ENCODE measurements at places on chromosomes 7 and 10.

GRCh38 chr10:5873515-5873995 lies 16.1 kb downstream of the ANKRD16 start:
- DNase-seq = peak; percentile 42

DNA sequence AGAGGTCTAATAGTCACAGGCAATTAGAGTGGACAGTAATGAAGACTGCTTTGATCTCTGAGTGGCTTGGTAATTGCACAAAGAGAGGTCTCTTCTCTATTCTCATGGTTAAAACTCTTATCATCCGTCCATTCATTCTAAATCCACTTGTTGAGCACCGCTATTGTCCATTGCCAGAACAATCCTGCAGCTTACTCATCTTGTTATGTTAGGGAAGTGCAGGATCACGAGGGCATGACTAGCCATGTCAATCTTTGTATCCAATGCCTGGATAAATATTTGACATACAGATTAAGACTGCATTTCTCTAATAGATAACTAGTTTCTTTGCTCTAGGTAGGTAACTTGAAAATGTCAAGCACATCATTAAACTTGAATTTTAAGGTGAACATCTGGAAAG lies 14.9 kb downstream of the SFTPD start:
- DNase-seq = no peak

DNA sequence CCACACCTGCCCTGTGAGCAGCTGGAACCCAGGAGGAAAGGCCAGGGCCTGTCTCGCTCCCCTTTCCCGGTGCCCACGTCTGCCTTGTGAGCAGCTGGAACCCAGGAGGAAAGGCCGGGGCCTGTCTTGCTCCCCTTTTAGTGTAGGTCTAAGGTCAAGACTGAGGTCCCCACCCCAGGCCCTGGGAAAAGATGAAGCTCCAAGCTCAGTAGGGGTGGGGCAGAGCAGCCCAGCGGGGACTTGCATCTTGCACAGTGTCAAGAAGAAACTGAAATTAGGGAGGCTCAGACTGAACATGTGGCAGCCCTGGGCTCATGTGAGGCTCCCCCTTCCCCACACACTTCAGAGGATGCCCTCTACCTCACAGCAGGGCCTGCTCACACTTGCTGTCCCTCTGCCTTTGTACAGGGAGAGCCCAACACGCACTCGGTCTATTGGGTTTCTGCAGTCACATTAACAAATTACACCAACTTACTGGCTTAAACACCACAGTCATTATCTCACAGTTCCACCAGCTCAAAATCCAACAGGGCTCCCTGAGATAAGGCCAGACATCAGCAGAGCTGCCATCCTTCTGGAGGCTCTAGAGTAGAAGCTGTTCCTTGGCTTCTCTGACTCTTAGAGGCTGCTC lies 12.4 kb downstream of the POLL start:
- no peak for DNase-seq

DNA sequence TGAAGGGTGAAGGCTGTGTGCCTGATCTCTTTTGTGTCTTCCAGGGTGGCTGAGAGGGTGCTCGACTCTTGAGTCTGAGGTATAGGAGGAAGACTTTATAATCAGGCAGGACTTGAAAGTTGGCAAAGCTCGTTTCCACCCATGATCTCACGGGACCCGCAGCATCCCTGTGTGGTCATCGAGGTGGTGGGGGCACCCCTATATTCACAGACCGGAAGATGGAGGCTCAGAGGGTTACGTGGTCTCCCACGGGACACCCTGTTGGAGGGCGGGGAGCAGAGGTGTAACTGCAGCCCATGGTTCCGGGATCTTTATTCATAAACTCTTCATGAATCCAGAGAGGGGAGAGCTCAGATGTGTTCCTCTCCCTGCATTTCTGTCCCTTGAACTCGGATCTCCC lies 9.6 kb upstream of the SHH start:
- no peak for DNase-seq

- no peak for DNase-seq
These were observed 41.7 kb downstream of the CTBP2 start for GRCh38 chr10:125118701-125119100.

DNA sequence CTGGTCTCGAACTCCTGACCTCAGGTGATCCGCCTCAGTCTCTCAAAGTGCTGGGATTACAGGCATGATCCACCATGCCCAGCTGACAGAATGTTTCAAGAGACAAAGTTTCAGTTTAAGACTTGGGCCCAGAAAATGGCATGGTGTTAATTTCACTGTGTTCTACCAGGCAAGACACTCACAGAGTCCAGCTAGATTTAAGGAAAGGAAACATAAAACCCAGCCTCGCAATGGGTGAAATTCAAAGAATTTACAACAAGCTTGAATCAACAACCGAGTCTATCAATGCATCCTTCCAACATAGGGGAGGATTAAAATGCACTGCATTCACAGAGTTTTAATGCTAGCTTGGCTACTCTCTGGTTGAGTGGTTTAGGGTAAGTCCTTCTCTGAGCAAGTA lies 764.0 kb downstream of the XPNPEP1 start:
- DNase-seq = no peak

GRCh38 chr10:21526860-21527597 lies 1.5 kb upstream of the SKIDA1 start:
- peak; percentile 57 for DNase-seq

DNA sequence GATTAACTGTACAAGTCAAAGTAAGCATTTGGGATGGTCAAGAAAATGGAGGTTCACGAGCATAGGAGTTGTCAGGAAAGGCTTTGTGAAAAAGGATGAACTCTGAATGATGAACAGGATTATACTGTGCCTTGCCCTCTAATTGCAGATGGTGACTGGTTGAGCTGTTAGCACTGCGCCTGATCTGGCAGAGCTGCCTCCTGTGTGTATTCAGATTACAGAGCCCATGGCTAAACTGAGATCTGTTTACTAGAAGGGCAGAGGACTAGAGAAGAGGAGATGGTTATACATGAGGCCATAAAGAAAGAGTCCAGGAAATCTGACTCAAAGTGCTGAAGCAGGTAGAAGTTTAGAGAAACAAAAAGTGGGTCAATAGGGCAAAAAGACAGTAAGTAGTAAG lies 29.7 kb downstream of the LRRC72 start:
- no peak for DNase-seq

DNA sequence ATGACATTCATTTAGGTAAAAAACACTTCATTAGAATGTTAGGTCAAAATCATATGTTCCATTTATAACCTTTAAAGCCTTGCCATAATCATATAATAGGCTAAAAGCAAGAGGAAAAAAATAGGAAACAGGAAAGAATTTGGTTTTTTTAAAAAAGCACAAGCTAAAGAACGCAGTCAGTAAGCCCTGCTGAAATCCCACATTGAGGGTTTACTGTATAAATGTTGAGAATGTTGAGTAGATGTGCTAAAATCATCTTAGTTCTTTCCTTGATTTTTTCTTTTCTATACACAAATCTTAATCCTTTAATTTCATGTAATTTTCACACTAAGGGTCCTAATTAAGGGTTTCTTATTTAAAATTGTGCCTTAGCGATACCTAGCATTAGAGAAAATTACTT lies 133.0 kb downstream of the TSPAN12 start:
- DNase-seq = no peak

DNA sequence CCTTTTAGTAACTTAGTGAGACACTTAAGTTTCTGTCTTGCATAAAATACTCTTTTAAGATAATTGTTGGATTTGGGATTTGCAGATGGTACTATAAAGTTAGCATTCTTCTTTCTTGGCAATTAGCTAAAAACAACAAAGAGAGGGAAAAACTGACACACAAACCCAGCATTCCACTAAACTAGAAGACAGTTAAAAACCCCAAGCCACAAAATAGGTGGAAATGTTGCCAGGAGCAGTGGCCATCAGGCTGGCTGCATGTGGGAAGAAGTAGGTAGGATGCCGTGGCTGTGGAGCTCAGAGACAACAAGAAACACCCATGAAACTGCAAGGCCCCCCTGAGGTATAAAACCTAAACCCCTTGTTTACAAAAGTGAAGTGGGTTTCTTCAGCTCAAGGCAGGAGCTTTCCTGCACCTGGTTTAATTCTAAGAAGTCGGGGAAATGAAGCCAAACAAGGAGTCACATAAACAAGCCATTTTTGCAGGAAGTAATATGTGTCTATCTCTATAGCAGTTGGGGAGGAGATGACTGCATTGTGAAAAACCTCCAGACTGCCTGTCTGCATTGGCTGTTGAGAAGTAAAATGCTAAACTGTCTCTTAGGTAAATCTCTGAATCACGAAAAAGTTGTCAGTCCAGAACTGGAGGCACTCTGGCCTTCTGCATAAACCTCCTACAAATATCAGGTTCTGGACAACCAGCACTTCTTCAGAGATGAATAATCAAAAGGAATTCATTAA lies 9.5 kb downstream of the RAB18 start:
- DNase-seq = no peak

GRCh38 chr10:69375307-69376151 lies 41.2 kb downstream of the TACR2 start:
- DNase-seq = peak; percentile 79

GRCh38 chr7:5631152-5631551 lies 150.3 kb downstream of the RNF216 start:
- peak; percentile 15 for DNase-seq

- DNase-seq = no peak
These were observed 649.2 kb upstream of the C7orf33 start for GRCh38 chr7:147941381-147941780.

DNA sequence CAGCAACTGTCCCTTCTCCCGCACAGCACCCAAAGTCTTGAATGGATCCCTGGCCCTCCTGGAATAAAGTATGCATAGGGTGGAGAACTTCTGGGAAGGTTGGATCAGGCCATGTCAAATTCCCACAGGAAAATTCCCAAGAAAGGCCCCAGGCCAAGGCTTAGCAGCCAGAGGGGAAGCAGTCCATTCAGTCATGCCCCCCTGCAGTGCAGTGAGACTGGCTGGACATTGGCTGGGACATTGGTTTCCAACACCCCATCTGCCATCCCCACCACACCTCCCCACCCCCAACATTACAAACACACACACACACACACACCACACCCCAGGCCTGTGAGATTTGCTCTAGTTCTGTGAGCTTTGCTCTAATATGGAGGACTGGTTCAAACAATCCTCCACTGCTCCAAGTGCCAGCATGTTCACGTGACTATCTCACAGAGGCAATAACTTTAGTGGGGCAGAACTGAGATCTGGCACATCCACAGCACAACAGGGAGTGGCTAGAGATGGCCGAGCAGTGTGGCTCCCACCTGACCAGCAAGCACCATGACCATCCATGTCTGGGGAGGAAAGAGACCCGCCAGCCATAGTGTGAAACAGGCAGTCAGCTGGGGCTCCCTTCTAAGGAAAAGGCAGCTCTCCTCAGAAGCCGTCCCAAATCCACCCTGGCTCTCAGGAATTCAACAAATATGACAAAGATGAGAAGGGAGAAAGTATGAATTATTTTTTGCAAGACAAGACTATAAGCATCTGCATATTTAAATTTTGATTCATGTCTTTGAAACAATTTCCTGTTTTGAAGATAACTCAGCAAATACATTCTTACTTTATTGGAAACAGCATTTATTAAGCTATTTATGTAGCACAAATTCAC lies 6.7 kb upstream of the FAM170B start:
- DNase-seq = no peak

DNA sequence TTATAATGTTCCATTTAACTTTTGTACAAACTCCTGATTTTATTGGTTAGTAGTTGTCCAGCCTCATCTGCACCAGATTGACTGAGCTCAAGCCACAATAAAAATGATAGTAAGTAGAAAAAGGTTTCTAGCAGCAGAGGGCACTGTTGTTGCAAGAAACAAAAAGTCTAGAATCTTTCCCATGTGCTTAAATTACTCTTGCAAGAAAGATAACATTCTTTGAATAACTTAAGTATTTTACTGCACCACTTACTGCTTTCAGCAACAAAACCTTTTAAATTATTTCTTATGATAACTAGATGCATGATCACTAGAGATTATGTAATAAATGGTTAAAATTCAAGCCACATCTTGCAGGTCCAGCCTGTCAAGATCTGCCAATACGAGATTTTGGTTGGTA lies 27.0 kb downstream of the LMOD2 start:
- DNase-seq = peak; percentile 31

- no peak for DNase-seq
These were observed 71.4 kb downstream of the AHR start for GRCh38 chr7:17369691-17370426.

DNA sequence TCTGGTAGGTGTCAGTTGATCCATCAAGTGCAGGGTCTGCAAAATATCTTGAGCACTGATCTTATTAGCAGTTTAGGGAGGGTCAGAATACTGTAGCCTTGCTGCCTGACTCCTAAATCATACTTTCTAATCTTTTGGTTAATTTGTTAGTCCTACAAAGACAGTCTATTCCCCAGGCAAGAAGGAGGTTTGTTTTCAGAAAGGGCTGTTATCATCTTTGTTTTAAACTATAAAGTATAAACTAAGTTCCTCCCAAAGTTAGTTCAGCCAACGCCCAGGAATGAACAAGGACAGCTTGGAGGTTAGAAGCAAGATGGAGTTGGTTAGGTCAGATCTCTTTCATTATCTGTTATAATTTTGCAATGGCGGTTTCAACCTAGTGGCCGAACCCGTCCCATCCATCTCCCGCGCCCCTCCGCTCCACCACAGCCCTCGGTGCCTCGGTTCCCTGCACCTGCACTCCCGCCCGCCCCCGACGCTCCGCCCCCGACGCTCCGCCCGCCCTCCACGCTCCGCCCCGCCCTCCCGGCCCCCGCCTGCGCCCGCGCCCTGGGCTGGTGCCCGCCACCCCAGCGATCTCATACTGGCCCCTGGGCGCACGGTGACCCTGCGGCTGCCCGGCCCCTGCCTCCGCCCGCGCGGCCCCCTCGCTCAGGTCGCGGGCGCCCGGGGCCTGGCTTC lies at the start of gene ADCK2:
TSS of gene ADCK2 (plus strand) at position 564 of the 681 bp plus-strand sequence. CDS start 386 bp downstream, outside the sequence.
- DNase-seq = no peak

GRCh38 chr7:74482629-74483401 lies 29.1 kb downstream of the GTF2IRD1 start:
- DNase-seq = no peak

DNA sequence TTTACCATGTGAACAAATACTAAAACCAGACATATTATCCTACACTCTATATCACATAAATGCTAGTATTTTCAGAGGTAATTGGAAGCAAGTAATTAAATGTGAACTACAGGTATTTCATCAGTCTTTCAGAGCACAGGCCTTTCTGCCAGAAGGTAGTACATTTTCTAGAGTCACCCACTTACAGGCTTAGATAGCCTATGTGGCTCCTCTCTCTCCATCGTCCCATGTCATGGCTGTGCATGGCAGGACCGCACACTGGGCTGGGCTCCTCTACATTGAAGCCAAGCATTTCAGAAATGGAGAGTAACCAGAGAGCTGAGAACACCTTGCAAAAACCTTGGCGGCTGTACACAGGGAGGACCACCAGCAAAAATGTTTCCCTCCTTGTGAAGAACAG lies 49.7 kb downstream of the GFRA1 start:
- no peak for DNase-seq

- no peak for DNase-seq
These were observed 56.5 kb downstream of the MAP3K8 start for GRCh38 chr10:30490289-30491000.

GRCh38 chr7:3956949-3957348 lies 655.9 kb downstream of the SDK1 start:
- no peak for DNase-seq
